A549 treated with Mapracorat at 1 μM for 4 hours (cell line): ENCODE measurements at places on chromosomes 6 and 20. TPM values are rescaled to one million over a fixed set of nuclear protein-coding genes. Genes with fewer than 3 reads are reported as not detected.

The CHRNA4 gene
- total RNA-seq: 0.15 to 0.38 TPM (median 0.34 TPM) in 5 replicates

The SYNCRIP gene
- total RNA-seq: 120 to 133 TPM (median 126 TPM) in 5 replicates

The SLC22A7 gene
- total RNA-seq: not detected in 5 replicates

The SAMD10 gene
- not detected in 5 replicates for total RNA-seq

The TMC2 gene
- total RNA-seq: not detected in 5 replicates

The HLA-DQB2 gene
- total RNA-seq: not detected in 5 replicates

The GSTA3 gene
- not detected in 5 replicates for total RNA-seq

The SMOC2 gene
- not detected in 5 replicates for total RNA-seq

The SIGLEC1 gene
- 0.01 to 0.02 TPM (median 0.02 TPM) in 3 of 5 replicates, not detected in the others for total RNA-seq

The SAMD5 gene
- total RNA-seq: 0.43 to 0.88 TPM (median 0.60 TPM) in 5 replicates

The CLDN20 gene
- total RNA-seq: not detected in 5 replicates

The HACE1 gene
- 2.0 to 3.5 TPM (median 3.2 TPM) in 5 replicates for total RNA-seq

The ASIP gene
- not detected in 5 replicates for total RNA-seq

The OPN5 gene
- not detected in 5 replicates for total RNA-seq

The LY6G5C gene
- total RNA-seq: 0.92 to 1.6 TPM (median 1.1 TPM) in 5 replicates

The BMP5 gene
- 0.04 TPM in 1 of 5 replicates, not detected in the others for total RNA-seq
